ENCODE measurements at places on chromosomes 1 and 21. TPM values are rescaled to one million over a fixed set of nuclear protein-coding genes. Genes with fewer than 3 reads are reported as not detected.

DNA sequence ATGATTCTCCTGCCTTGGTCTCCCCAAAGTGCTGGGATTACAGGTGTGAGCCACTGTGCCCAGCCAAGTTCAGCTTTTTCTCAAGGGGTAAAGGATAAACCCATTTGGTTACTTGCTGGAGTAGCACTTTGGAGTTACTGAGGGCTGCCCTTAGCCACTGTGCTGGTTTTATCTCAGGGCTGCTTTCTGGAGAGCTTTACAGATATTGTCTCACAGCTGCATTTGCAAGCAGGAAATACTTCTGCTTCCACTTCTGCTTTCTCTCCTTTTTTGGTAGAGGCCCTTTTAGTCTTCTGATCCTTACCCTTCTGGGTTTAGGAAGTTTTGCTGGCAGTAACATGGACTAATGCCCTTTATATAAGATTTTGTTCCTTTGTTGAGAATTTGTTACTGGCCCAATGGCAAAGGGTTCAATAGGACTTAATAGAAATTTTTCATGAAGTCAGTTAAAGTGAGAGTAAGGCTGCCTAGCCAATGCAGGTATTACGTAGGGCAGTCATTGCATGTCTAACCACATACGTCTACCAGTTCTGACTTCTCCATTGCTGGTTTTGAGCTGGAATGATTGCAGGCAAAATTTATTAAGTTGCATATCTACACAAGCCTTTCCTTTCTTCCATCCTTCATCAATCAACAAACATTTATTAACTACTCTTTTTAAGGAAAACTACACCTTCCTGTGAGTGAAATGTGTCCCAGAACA is 24.4 kb downstream of the CAP1 start:
- no peak for DNase-seq
- H3K27ac ChIP-seq = no peak overlapping the region
- H3K27me3 ChIP-seq = no peaks in the 10 kb centered on the region
- H3K4me3 ChIP-seq = no peak overlapping the region

DNA sequence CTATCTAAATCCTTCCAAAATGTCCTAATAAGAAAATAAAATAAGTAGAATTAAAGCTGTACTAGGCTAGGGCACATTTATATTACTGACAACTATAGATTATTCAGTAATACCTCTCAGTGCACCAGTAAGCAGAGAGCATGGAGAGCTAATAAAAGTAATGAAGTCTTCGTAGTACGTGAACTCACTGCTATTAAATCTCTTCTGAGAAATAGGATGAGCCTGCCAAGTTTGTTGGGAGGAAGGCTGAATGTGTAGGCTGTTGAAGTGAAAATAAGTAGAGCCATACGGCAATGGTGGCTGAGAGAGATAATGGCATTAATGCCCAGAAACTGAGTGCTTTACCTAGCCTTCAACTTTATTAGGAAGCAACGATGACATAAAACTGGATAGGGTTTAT is 73.9 kb upstream of the NR5A2 start:
- H3K4me3 ChIP-seq = no peak overlapping the region
- H3K36me3 ChIP-seq = no peaks in the 10 kb centered on the region
- no peaks in the 10 kb centered on the region for H3K27me3 ChIP-seq
- no peak for DNase-seq
- H3K27ac ChIP-seq = no peak overlapping the region

DNA sequence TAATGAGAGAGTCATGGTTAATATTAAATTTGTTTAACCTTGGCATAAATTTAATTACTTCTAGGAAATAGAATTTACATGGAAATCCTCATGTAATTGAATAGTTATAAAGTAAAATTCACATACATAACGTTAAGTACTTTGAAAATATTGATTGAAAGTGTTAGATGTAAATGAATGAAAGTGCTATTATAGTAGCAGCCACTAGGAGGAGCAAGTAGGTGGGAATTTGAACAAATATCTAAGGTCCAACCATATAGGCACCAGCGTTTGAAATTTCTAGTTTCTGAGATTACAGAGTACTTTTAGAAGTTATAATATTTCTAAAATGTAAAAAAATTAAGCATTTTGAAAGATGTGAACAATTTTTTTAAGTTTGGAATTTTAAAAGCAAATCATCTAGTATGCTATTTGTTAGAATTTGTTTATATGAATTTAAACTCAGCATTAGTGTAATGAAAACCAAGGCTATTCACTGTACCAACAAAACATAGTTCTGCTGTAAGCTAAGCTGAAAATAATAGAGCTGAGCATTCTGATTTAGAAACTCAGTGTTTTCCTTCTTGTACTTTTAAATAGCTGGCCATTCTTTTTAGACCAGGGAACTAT is 3.3 kb downstream of the B3GALT2 start:
- H3K4me3 ChIP-seq = no peak overlapping the region
- peak; percentile 39 for DNase-seq
- H3K27me3 ChIP-seq = no peaks in the 10 kb centered on the region
- no peak overlapping the region for H3K27ac ChIP-seq

- peaks cover 86% of the 10 kb centered on the region for H3K36me3 ChIP-seq
- DNase-seq = peak; percentile 49
- H3K27ac ChIP-seq = no peak overlapping the region
Observed at GRCh38 chr1:223765036-223765718, 52.8 kb downstream of the CAPN2 start.

DNA sequence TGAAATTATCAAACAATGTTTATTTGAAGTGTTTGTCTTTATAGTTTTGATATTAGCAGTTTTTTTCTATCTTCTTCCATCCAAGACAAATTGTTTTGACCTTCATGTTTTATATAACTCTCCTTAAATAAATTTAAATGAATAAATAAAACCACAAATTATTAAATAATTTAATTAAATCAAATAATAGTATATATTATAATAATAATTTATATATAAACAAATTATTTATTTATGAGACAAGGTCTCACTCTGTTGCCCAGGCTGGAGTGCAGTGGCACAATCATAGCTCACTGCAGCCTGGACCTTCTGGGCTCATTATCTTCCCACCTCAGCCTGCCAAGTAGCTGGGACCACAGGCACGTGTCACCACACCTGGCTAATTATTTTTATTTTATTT is 12.4 kb upstream of the PWP2 start:
- peaks cover 4% of the 10 kb centered on the region for H3K4me1 ChIP-seq
- peaks cover 26% of the 10 kb centered on the region for H3K36me3 ChIP-seq
- no peak for DNase-seq
- no peak overlapping the region for H3K27ac ChIP-seq
- H3K4me3 ChIP-seq = no peak overlapping the region
- H3K27me3 ChIP-seq = no peaks in the 10 kb centered on the region

DNA sequence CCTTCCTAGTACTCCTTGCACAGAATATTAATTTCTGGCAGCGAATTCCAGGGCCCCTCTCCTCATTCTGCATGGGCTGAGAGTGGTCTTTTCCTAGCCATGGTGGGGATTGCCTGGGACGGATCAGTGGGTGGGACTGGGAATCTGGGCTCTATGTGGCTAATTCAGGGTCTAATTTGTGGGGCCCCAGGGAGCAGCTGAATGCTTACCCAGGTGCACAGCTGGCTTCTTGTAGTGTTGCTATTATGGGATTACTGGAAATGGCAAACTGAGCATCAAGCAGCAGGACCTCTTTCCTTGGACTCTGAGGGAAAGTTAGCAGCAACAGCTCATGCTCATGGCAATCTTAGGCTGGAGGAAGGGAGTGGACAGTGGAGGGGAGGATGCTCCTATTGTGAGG is 187.1 kb upstream of the CACNA1E start:
- H3K36me3 ChIP-seq = no peaks in the 10 kb centered on the region
- peaks cover 73% of the 10 kb centered on the region for H3K27me3 ChIP-seq
- H3K4me3 ChIP-seq = no peak overlapping the region
- no peaks in the 10 kb centered on the region for H3K4me1 ChIP-seq
- no peak overlapping the region for H3K27ac ChIP-seq

DNA sequence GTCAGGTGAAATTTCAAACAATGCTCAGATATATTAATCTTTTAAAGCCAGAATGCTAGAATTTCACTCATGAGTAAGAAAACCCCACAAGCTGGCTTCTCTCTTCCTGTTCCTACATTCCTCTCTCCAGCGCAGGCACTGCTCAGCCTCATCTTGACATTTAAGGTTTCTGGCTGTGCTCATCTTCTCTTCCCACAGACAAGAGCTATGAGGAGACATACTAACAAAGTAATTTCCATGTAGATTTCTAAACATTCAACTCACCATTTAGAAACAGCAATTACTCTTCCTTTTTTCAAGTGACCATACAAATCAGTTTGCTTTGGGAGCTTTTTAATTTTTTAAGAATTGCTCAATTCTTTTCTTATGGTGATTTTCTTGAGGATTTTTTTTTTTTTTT is 7.8 kb upstream of the LRRC8D start:
- no peak overlapping the region for H3K27ac ChIP-seq
- no peaks in the 10 kb centered on the region for H3K36me3 ChIP-seq
- DNase-seq = no peak
- H3K4me3 ChIP-seq = no peak overlapping the region

DNA sequence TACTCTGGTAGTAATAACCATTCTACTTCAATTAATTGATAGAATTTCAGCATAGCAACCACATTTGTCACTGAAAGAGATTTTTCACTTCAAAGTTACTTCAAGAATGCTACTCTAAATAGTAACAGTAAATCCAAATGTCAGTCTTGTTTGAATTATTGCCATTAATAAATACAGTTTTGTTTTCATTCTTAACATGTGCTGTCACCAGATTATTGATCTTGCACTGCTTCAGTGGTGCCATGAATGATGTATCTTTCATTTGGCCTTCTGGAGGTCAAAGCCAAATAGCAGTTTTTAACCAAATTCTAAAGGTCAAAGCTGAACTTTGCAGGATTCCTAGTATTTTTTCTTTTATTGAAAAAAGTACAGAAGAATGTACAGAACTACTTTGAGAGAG is 199.5 kb downstream of the PATJ start:
- no peak overlapping the region for H3K27ac ChIP-seq
- no peaks in the 10 kb centered on the region for H3K36me3 ChIP-seq
- H3K4me3 ChIP-seq = no peak overlapping the region
- no peaks in the 10 kb centered on the region for H3K27me3 ChIP-seq
- H3K4me1 ChIP-seq = no peaks in the 10 kb centered on the region
- DNase-seq = no peak

GRCh38 chr21:28150778-28151177 is 841.9 kb downstream of the LTN1 start:
- H3K27ac ChIP-seq = no peak overlapping the region
- no peaks in the 10 kb centered on the region for H3K27me3 ChIP-seq
- no peaks in the 10 kb centered on the region for H3K36me3 ChIP-seq
- H3K4me1 ChIP-seq = peaks cover 12% of the 10 kb centered on the region

DNA sequence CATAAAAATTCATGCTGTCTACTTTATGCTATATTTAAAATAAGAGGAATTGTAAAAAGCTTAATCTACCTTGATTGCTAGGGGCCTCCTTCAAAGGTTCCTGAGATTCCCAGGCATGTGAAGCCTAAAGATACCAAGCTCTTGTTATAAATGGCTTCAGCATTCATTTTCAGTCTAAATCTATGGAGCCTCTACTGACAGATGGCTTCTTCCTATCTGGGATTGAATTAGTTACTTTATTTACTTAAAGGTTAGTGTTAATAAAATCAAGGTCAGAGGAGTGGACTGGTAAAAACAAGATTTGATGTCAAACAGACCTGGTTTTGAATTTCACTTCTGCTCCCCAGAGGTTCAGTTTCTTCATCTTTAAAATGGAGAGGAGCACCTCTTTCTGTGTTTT is 93.7 kb downstream of the TNNI3K start:
- H3K4me3 ChIP-seq = no peak overlapping the region
- H3K27ac ChIP-seq = no peak overlapping the region
- H3K36me3 ChIP-seq = no peaks in the 10 kb centered on the region
- no peaks in the 10 kb centered on the region for H3K27me3 ChIP-seq
- no peaks in the 10 kb centered on the region for H3K4me1 ChIP-seq
- DNase-seq = no peak

DNA sequence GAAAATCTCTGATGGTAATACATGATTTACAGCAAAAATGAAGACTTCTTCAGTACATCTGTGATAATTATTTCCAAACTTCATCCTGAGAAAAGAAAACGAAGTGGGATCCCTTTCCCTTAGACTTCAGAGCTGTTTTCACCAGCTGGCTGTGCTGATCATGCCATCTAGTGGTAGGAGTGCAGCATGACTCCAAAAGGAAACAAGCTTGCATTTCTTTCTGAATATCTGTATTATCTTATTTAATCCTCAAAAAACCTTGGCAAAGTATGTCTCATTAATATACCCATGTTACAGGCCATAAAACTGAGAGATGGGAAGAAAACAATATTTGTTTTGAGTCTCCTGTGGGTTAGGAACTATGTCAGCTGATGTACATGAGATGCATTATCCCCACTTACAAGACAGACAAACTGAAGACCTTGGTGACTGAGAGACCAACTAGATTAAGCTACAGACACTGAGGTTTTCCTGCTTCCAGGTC is 9.8 kb upstream of the GJA8 start:
- H3K27me3 ChIP-seq = no peaks in the 10 kb centered on the region
- H3K4me1 ChIP-seq = peaks cover 24% of the 10 kb centered on the region
- DNase-seq = peak; percentile 48
- no peak overlapping the region for H3K4me3 ChIP-seq
- no peak overlapping the region for H3K27ac ChIP-seq

DNA sequence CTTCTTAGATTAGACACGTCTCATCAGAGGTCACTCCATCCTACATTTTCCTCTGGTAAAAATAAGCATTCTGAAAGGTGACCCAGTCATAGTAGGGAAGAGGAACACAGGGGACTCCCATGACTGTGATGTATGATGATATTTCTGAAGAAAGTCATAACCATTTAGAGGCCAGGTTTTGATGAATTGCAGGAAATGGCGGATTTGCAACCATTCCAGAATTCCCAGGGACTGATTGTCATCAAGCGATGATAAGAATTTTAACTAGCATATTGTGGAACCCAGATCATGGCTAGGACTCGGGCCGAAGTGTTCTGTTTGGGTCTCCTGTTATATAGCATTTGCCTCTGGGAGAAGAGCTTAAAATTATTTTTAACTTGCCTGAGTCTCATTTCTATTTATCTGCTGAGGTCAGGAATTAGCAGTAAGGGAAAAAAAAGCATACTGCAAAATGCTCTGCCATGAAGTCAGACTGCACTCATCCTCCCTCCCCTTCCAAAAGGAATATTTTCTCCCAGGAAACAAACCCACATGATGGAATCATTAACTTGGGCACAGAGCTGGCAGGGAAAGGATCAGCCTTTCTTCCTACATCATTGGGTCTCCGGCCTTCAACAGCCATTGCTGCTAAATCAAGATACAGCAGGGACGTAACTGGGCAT is 286.7 kb downstream of the HLX start:
- H3K27me3 ChIP-seq = no peaks in the 10 kb centered on the region
- DNase-seq = no peak
- H3K27ac ChIP-seq = no peak overlapping the region
- H3K36me3 ChIP-seq = no peaks in the 10 kb centered on the region
- no peak overlapping the region for H3K4me3 ChIP-seq

- H3K27me3 ChIP-seq = no peaks in the 10 kb centered on the region
- no peak for DNase-seq
- H3K36me3 ChIP-seq = peaks cover 6% of the 10 kb centered on the region
- no peaks in the 10 kb centered on the region for H3K4me1 ChIP-seq
- no peak overlapping the region for H3K27ac ChIP-seq
- H3K4me3 ChIP-seq = no peak overlapping the region
Observed at GRCh38 chr1:19033926-19034680, 77.6 kb upstream of the IFFO2 start.

TMPRSS2 gene
- total RNA-seq = 13.1 TPM

FMOD gene
- total RNA-seq = not detected

S100A7A gene
- total RNA-seq = not detected

KIF17 gene
- total RNA-seq = not detected

FBXO2 gene
- 4.0 TPM for total RNA-seq

Measured in Calu3 (cell line).